ENCODE measurements at places on chromosomes 11 and 22.

DNA sequence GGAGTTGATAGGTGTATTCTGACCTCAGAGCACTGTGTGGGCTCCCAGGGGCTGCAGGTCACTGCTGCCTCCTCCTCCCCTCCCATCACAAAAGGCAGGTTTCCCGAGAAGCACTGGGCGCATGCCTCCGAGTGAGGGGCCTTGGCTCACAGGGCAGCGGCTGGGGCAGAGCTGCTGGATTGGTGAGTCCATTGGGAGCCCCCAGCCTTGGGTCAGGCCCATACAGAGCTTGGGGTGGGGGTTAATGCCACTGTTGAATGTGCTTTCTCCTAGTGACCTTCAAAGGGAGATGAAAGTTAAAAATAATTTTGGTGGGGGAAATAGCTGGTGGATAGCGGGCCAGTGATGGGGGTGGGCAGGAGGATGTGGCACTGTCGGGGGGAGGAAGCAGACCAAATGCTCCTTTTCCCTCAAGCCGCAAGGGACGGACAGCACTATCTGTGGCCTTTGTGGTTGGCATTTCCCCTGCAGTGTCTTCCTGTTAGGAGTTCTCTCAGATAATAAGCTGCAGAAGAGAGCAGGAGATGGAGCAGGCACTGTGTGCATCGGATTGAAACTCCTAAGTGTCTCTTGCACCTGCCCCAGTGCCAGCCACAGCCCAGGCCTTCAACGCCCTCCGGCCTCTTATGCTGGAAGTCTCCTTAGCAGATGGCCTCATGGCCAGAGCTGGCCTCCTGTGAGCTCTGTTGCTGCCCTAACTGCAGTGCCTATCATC is 3.2 kb downstream of the TUBA8 start:
- peaks cover 14% of the 10 kb centered on the region for H3K27me3 ChIP-seq
- peak overlapping the region; percentile 66 for H3K27ac ChIP-seq
- peaks cover 6% of the 10 kb centered on the region for H3K36me3 ChIP-seq
- DNase-seq, result no peak
- H3K4me3 ChIP-seq, result peak overlapping the region; percentile 66

DNA sequence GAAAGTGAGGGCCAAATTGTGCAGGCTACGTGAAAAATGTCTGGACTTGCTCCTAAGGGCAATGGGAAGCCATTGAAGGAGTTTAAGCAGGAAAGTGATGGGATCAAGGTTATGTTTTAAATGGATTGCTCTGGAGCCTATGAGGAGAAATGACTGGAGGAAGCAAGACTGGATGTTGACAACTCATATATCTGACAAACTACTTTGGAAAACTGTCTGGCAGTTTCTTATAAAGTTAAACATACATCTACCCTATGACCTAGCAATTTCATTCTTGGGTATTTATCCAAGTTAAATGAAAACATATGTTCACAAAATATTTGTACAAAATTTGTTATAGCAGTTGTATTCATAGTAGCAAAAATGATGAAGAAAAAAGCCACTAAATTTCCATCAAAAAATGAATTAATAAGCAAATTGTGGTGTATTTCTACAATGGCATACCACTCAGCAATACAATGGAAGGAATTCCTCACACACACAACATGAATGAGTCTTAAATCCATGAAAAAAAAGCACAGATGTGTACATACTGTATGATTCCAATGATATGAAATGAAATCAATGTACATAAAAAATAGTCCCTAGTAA is 24.1 kb downstream of the FZD4 start:
- H3K4me1 ChIP-seq, result peaks cover 3% of the 10 kb centered on the region
- DNase-seq, result no peak
- H3K36me3 ChIP-seq, result no peaks in the 10 kb centered on the region
- H3K4me3 ChIP-seq, result no peak overlapping the region
- peak overlapping the region; percentile 61 for H3K27ac ChIP-seq
- H3K27me3 ChIP-seq, result no peaks in the 10 kb centered on the region

DNA sequence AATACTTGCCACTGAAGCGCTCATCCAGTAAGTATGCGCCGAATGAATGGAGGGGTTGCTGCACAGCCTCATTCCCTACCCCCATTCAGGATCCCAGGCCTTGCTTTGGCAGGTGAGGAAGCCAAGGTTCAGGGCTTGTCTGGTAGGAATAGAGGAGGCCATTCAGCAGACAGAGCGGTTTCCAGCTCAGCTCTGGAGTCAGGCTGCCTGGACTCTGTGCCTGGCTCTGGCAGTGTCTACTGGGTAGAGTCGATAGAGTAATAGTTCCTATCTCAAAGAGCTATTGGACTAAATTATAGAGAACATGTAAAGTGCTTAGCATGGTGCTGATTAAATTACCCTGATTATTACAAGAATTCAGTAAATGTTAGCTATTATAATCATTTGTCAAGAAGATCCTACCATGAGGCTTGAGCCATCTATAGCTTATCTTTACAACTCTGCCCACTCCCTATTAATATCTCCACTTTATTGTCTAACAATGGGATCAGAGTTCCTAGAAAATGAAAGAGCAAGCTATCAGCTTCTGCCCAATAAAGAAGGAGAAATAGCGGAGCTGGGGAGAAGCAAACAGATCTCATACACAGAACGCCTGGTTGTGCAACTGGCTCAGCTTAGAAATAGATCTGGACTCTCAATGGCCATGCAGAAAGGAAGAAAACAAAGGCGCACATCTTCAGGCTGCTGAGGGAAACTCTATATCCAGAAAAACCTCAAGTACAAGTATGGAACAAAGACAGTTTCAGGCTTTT is 6.6 kb upstream of the SNX32 start:
- H3K4me1 ChIP-seq, result peaks cover 7% of the 10 kb centered on the region
- no peak overlapping the region for H3K4me3 ChIP-seq
- no peak overlapping the region for H3K27ac ChIP-seq

GRCh38 chr22:44729391-44730021 is 22.9 kb upstream of the ARHGAP8 start:
- H3K27ac ChIP-seq, result peak overlapping the region; percentile 34
- no peaks in the 10 kb centered on the region for H3K4me1 ChIP-seq
- no peaks in the 10 kb centered on the region for H3K36me3 ChIP-seq

DNA sequence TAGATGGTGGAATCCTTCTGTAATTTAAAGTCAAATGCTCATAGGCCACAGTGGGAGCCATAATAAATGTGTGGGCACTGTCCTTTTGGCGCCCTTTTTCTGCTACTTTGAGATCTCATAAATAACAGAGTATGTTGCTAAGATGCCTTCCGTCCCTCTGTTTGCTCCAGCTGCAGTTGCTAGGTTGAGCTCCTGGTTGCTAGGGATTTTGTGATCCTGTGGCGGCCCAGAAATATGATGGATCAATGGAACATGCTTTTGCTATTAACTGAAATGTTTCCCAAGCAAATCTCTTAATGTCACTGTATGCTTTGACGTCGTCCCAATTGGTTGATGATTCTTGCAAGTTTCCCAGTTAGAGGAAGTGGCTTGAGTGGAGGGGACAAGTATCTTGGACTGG is 53.5 kb downstream of the MYO18B start:
- H3K27ac ChIP-seq, result no peak overlapping the region
- no peaks in the 10 kb centered on the region for H3K36me3 ChIP-seq
- no peaks in the 10 kb centered on the region for H3K4me1 ChIP-seq
- no peak overlapping the region for H3K4me3 ChIP-seq

DNA sequence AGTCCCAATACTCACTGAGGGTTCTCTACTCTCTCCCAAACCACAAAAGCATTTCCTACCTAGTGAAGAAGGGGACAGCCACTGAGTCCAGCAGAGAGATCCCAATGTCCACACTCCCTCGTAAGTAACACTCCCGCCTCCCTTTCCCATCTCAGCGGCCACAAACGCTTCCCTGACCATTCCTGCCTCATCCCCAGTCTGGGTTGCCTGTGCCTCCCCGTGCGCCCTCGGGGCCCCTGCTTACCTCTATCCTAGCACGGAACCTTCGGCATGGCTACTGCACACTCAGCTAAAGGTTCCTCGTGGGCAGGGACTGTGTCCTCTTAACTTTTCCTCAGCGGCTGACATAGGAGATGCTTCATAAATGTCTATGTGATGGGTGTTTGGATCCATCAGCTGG is 1.5 kb downstream of the UPK2 start:
- no peak for DNase-seq
- peaks cover 10% of the 10 kb centered on the region for H3K27me3 ChIP-seq
- no peak overlapping the region for H3K27ac ChIP-seq
- H3K36me3 ChIP-seq, result no peaks in the 10 kb centered on the region
- peaks cover 13% of the 10 kb centered on the region for H3K4me1 ChIP-seq

All from T-helper 17 cell (primary cell).